Activated CD4-positive, alpha-beta T cell treated with anti-CD3 and anti-CD28 coated beads, Interleukin-2, amount 50 U/mL, for 16 hours (primary cell): ENCODE measurements at places on chromosomes 7 and 10.

DNA sequence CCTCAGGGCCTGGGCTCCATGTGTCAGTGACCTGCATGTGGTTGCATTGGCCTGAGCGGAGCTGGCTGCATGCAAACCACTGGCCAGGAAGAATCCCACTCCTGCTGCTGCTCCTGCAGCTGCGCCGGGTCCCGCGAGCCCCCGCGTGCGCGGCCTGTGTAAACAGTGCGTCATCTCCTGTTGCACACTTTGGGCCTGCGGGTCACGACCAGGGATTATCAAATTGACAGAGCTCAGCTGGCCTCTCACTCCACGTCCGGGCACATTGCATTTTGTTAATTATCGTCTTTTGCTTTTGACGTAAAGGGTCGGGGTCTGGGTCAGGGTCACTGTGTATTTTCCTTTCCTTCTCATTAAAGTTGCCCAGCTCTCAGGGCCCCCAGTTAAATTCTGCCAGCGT, 132.6 kb downstream of the RGS10 start:
- no peak for DNase-seq

DNA sequence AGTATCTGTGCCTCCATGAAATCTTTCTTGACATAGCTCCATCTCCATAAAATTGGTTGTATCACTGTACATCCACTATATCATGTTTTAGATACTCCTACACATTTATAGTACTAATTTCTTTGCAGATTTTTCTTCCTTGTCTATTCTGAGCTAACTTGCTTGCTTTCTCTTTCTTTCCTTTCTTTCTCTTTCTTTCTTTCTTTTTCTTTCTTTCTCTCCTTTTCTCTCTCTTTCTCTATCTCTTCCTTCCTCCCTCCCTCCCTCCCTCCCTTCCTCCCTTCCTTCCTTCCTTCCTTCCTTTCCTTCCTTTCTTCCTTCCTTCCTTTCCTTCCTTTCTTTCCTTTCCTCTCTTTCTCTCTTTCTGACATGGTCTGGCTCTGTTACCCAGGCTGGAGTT, 23.7 kb downstream of the TASOR2 start:
- no peak for DNase-seq

DNA sequence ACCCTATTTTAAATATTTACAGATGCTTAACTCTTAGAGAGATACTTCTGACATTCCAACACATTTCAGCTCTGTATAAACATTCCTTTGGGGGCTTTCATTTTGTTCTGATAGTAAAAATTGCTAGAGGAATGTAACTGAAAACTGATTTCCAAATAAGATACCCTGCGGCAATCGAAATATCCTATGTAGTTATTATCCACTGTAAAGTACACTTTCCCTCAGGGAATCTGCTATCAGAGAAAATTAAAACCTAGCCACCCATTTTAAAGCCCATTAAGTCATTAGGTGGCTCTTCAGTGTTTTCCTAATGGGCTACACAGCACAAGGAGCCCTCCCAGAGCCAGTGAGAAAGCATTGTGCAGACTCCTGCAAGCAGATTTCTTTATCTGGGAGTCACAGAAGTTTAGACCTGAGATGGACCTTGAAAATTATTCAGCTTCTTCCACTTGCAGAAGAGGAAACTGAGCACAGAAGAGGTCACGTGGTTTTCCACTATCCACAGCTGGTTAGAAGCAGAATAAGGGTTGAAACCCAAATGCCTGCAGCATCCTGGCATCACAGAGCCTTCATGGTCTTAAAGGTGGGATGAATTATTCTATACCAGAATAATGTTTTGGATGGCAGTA, 12.6 kb upstream of the CPVL start:
- DNase-seq: no peak

GRCh38 chr10:2048337-2048973, 311.1 kb upstream of the ADARB2 start:
- DNase-seq: no peak

DNA sequence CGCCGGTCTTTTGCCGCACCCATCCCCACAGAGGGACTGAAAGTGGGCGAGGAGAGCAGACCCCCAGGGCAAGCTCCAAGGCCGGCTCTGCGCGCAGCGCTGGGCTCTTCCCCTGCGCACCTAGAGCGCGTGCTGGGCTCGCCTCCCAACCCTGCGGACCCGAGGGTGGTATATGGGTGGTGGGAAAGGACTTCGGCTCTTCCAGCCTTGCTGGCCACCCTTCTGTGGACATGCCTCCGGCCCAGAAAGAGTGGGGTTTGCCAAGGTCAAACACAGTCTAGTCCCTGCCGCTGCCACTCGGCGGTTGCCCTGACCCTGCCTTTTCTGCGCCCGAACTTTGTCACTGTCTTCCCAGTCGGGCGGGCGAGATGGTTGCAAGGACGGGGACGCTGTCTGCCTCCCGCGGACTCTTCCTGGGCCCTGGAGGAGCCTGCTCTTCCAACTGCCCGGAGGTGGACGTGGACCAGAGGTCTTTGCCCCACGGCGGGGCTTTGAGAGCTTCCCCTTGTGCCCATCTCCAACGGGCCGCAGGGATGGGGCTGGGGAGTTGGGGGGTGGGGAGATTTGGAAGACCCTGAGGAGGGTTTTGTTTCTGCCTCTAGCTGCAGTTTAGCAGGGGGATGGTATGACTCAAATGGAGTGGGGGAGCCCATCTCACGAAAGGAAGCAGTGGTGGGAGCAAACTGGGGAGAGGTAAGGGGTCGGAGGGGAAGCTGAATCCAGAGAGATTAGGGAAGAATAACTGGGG, 1.5 kb downstream of the ADCY1 start:
- no peak for DNase-seq

DNA sequence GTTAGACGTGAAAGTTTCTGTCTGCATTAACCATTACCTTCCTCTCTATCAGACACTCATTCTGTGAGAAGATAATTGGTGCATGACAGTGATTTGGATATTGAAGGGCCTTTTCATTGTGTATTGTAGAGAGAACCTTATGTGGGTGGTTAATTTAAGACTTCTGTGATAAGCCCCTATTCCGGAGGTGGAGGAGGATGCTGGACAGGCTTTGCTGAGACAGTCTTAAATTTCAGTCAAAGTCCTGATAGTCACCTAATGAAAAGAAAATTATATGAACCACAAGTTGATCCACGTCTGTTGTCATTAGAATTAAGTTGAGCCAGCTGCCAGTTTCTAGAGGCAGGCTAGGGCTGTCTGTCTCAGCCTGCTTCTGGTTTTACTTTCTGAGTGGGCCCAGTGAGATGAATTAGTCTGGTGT, 62.9 kb downstream of the CELF2 start:
- no peak for DNase-seq

DNA sequence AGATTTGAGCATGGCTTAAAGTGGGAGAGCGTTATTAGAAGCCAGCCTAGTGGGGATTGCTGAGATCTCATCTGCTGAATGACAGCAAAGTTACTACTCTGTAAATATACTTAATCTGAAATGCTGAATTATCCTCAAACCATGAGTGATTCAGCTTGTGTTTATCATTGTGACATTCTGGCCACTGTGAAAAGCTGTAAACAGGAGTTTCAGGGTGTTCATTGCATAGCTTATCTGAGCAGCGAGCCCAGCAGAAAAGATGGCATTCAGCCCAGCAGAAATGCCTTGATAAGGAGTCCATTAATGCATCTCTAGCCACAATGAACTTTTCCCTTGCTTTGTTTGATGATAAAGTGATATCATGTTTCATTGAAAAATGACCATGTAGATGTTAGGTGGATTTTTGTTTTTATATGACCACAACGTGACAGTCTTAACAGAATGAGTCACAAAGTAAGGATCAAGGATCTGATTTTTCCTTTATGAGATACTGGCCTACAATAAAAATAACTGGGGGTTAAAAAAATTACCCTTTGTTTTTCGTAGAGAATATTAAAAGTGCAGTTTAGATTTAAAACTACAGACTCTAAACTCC, 7.8 kb downstream of the TES start:
- DNase-seq: no peak

GRCh38 chr10:124217906-124218804, 124.8 kb upstream of the CHST15 start:
- no peak for DNase-seq

DNA sequence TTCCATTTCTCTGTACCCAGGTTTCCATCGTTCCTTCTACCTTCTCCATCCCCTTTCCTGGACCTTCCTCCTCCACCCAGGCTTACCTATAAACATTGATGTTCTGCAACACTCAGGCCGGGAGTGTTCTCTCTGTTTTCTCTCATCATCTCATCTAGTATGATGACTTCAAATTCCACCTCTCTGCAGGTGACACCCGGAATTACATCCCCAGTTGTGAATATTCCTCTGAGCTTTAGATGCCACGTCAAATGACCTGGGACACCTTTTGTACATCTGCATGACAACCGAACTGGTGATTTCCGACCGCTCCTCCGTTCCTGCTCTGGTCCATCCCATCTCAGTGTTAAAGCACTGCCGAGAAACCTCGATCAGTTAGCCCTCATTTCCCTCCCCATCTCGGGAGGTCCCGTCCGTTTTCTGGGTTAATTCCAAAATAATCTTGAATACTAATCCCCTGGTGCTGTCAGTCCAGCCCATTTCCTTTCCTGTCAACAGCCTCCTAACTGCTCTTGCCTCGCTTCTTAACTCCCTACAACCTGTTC, 76.7 kb upstream of the SAMD8 start:
- DNase-seq: no peak

DNA sequence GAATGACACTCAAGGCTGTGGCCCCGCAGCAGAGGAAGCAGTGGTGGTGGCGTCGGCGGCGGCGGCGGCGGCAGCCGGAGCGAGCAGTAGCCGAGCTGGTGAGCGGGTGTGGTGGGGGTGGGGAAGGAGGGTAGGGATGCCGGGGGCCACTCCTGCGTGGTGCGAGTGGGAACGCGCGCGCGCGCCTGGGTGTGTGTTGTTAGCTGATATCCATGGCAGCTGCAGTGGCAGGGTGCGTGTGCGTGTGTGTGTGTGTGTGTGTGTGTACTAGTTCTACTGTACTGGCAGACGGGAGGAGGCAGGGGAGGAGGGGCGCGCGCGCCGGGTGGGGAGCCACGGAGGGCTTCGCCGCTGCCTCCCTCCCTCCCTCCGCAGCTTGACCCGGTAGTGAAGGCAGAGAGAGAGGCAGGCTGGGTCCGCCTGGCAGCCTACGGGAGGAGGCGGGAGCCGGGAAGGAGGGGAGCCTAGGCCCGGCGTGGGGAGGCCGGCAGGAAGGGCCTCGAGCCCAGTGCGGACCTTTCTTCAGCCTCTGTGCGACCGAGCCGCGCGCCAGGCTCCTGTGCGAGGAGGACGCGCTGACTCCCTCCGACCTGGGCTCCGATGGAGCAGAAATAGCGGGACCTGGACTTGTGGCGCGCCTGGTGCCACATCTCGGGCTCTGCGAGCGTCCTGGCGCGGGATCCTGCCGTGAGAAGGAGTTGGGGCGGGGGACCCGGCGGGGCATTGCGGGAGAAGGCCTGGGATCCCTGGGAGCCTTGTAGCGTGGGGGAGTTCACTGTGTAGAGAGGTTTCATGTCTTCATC, at the start of gene MAGI2:
TSS of gene MAGI2 (minus strand) at position 110 of the 803 bp plus-strand sequence. CDS start 347 bp downstream, outside the sequence.
- no peak for DNase-seq

DNA sequence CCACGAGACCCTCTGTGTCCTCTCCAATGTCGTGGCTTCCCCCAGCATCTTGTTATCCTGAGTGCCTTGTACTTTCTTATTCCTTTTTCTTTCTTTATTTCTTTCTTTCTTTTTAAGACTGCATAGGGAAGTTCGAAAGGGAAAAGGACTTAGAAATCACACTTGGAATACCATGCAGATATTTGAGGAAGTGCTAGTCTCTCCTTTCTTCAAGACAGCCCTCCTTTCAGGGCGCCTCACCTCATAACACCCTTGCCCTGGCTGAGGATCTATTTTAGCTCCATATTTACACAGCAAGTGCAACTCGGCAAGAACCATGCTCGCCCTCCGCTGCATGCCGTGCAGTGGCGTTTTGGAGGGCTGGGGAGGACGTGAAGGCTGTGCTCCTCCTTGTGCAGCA, 232.3 kb upstream of the GLI3 start:
- DNase-seq: no peak

GRCh38 chr7:10708447-10708846, 265.2 kb upstream of the PHF14 start:
- no peak for DNase-seq

DNA sequence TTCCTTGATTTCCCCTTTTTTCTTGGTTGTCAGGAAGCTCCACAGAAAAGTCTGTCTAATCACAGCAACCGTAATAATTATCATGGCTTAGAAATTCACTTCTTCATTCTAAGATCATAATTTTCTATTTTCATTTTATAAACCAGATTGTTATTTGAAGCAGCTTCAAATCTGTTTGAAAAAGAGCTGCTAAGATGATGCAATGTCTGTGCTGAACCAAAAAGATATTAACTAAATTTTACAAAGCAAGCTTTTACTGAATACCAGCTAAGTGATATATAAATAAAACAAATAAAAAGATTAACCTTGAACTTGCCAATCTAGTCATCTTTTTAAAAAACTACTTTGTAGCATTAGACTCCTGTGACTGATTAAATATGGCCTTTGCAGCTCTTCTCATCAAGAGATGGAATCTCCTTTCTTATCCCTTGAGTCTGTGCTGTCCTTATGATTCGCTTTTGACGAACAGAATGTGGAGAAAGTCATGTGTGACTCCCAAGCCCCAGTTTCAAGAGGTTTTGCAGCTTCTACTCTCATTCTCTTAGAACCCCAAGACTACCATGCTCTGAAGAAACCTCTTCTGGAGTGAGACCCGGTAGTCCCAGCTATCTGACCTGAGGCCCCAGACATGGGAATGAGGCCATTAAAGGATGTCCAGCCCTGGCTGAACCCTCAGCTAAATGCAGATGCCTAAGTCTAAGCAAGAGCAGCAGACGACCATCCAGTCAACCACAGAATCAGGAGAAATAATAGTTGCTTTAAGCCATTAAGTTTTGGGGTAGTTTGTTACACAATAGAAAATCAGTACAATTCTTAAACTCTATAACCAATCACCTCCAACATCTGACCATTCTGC, 14.4 kb downstream of the NAMPT start:
- DNase-seq: no peak

DNA sequence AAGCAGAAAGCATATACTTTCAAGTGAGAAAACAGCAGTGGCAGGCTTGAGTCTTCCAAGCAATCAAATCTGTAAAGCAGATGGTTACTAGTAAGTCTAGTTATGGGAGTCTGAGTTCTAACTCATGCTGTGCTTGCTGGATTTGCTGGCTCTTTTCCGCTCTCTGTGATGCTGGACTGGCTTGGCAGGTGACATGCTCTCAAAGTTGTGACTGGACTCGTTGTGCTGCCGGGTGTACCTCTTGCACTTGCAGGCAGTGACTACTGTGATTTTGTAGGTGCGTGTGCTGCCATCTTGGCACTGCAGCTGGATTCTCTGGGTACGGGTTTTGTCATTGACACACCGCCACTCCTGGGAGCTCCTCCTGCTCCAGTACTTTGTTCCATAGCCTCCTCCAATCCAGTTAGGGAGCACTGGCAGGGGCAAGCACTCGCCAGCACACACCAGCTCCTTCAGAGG, 3.1 kb downstream of the SOSTDC1 start:
- no peak for DNase-seq

- DNase-seq: no peak
Measured at GRCh38 chr7:90777041-90777440, 180.9 kb downstream of the CDK14 start.

DNA sequence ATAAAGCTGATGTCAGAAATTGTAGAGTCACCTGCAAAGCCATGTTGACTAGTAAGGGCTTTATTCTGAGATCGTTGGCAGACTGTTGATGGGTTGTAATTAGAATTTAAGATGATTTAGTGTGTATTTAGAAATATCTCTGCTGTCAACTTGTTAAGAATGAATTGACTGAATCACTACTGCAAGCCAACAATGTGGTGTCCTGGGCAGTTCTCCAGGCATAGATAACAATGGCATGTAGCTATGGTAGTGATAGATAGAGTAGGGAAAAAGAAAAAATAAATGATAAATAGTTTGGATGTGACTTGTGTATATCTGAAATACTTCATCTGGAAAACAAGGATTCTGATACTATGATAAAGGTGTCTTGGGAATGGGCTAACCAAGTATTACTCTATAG, 640.2 kb downstream of the ARL4A start:
- DNase-seq: no peak
